Jurkat, Clone E6-1 (cell line): ENCODE measurements at places on chromosomes 2 and 18.

- DNase-seq, result no peak
Measured at GRCh38 chr18:78975292-78975691, 4.3 kb upstream of the SALL3 start.

DNA sequence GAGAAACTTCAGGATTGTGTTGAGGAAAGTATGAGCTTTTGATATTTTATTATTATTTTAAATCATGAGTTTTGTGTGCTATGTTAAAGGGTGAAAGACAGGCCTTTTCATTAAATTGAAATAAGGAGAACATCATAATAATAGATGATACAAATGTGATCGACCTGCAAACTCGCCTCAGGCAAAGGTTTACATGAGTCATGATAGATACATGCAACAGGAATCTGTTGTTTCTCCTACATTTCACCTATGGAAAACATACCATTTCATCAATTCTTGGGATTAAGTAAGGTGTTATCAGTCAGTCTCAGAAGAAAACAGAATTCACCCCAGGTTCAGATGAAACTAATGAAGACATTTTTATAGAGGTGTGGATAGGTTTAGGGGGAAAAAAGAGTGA, 1992.5 kb upstream of the PIK3C3 start:
- DNase-seq, result no peak

GRCh38 chr2:47214990-47215389, 59.9 kb upstream of the STPG4 start:
- DNase-seq, result no peak

GRCh38 chr2:102604769-102605168, 14.6 kb upstream of the SLC9A2 start:
- peak; percentile 66 for DNase-seq

DNA sequence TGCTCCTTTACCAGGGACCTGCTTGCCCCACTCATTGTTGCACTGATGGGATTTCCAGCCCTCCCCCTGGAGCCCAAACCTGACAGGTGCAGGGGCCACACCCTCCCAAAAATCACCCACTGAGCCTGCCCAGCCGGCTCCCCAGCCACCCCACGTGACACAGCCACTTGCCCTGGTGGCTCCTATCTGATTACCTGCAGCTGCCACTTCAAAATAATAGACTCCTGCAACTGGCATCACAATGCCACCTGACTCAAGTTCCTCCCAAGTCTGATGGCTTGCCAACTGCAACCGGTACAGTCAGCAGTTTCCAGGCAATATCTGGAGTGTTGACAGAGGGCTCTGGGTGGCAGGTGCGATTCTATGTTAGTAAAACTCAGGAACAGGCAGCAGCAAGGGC, 66.2 kb downstream of the CRACDL start:
- DNase-seq, result peak; percentile 42

GRCh38 chr2:96264086-96264485, 1.7 kb downstream of the TMEM127 start:
- no peak for DNase-seq

DNA sequence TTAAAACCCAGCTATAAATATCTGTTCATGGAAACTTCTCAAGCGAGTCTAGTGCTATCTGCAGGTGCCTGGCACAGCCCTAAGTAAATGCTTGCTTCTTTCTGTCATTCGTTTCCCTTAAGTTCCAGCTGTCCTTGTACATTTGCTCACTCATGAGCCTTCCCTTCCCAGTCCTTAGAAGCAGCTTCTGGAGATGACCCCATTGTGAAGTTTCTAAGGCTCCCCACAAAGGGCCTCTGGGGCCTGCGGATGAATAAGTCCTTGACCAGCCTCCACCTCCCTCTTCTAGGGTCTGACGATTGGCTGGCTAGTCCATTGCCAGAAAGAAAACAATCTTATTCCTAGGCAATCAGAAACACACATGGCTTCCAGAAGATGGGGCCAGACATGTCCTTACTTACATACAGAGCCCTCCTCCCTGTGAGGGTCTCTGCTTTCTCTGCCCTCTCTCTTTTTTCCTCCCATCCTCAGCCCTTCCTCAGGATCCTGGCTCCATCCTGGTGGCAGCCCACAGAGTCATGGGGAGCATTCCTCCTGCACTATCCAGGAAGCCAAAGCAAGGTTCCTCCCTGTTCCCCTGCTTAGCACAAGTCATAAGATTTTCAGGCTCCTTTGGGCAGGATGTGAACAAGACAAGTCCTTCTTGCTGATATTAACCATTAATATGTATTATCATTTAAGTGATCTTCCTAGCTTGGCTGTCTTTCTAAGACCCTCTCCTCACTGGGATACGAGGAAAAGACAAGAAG, 87.3 kb downstream of the TNFRSF11A start:
- DNase-seq, result no peak

- DNase-seq, result no peak
Measured at GRCh38 chr2:71907503-71907902, 240.2 kb downstream of the CYP26B1 start.

GRCh38 chr18:49656073-49656692, 94.3 kb downstream of the LIPG start:
- peak; percentile 7 for DNase-seq

- DNase-seq, result no peak
Measured at GRCh38 chr18:67766930-67767329, 250.4 kb upstream of the DSEL start.

DNA sequence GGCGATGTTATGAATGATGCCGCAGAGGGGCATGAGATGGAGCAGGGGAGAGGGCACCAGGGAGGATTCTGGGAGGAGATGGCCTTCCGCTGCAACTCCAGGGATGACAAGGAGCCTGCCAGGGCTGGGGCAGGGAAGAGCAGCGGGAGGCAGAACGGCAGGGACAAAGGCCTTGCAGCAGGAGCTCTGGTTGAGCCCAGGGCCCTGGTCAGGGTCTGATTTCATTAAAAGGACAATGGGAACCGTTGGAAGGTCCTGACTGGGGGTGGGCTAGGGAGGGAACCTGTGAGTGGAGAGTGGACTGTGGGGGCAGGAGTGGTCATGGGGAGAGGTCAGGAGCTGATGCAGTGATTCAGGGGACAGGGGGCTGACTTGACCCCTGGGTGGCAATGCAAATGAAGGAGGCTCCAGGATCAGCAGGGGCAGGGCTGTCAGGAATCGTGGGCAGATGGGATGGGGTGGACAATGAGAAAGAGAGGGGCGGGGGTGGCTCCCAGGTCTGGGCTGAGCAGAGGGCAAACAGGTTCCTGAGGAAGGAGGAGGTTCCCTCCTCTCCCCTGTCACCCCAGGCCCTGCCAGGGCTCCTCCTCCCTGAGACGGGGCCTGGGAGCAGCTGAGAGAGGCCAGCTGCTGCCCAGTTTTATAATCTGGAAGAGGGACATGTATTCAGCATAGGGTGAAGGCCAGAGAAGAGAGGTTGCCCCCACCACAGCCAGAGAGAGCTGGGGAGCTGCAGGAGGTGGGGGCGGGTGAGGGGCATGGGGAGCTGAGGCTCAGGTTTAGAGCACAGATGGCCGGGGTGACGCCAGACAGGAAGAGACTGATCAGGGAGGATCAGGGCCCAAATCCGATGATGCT, 7.3 kb upstream of the DUSP2 start:
- DNase-seq, result no peak

DNA sequence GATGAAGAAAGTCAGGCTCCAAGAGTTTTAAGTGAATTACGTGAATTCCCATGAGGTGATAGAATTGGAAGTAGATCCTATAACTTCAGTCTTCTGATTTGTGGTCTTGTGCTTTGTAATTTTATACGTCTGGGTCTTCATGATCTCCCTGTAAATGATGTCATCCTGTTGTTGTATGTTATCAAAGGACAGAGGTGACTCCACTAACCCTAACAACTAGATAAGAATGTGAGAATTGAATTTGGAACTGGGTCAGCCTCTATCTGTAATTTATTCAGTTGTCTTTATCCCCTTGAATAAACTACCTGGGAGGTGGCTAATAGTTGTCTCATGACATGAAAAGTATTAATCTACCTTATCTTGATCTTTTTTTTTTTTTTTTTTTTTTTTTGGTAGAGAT, 86.4 kb upstream of the B3GNT2 start:
- DNase-seq, result no peak

GRCh38 chr2:226158940-226159339, 640.7 kb downstream of the IRS1 start:
- no peak for DNase-seq

DNA sequence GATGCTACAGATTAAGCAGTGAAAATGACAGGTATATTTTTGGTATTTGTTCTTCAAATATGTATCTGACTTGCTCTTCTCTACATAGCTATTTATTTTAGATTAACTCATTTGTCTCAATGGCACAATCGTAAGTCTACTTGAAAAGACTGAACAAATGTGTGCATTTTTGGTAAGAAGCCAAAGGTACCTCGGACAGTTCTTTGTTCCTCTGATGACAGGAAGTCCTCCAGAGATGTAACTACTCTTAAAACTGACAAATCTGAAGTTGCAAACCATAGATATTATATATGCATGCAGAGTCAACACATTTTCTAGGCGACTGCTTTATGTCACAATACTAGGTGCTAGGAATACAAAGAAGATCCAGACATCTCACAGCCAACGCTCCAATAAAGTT, 36.7 kb downstream of the NDUFAF7 start:
- DNase-seq, result no peak

DNA sequence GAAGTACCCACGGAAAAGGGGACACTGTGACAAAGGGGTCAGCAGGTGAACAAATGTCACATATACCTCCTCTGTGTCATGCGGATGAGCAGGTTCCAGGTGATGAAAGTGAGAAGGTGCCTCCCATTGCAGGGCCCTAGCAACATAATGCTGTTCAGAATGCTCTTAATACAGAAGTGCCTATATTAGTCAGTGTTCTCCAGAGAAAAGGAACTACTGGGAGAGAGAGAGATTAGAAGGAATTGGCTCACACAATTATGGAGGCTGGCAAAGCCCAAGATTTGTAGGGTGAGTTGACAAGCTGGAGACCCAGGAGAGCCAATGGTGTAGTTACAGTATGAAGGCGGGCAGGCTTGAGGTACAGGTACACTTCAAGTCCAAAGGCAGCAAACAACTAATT, 98.1 kb upstream of the CDC42EP3 start:
- no peak for DNase-seq

DNA sequence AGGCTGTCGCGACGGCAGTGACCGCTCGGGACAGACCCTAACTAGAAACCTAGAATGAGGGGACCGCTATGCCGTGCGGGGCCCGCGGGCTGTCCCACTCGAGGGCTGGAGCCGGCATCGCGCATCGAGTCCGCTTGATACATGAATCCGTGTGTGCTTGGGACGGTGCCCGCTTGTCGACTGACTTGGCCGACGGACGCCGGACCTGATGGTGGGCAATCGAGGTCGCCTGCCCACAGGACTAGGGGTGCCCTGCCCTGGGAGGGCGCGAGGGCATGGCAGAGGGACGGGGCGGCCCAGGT, 749 bp upstream of the PTMA start:
- DNase-seq, result no peak

DNA sequence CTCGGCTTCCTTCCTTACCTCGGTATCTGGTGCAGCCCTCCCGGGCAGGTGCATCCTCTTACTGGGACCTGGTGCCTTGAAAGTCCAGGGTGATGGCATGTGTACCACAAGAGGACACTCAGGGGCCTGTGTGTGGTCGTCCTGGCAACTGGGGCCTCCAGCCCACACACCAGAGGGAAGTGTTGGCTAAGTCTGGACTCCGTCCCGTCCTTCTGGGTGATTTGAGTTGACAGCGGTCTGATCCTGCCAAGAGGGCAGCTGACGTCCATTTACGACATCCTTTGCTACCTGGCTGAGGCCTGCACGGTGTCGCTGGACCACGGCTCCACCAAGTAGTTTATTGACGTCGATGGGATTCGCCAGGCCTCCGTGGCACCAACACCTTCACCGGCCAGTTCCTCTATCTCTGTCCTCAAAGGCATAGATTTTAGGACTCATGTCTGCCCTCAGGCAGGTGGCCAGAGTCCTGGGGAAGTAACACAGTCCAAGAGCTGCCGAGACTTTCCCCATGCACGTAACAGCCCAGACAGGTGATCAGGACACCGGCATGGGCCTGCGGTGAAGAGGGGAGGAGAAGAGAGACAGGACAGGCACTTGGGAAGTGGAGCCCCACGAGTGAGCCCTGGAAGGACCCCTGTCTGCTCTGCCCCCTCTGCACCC, 186.0 kb upstream of the HDAC4 start:
- DNase-seq, result no peak

- DNase-seq, result no peak
Measured at GRCh38 chr2:237884681-237885080, 25.3 kb downstream of the RAMP1 start.

- DNase-seq, result no peak
Measured at GRCh38 chr2:49028101-49028500, 126.2 kb downstream of the FSHR start.

DNA sequence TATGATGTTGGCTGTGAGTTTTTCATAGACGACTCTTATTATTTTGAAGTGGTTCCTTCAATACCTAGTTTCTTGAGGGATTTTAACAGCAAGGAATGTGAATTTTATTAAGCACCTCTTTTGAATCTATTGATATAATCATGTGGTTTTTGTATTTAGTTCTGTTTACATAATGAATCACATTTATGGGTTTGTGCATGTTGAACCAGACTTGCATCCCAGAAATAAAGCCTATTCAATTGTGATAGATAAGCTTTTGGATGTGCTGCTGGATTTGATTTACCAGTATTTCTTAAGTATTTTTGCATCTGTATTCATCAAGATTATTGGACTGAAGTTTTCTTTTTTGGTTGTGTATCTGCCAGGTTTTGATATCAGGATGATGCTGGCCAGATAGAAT, 131.6 kb upstream of the SCN7A start:
- DNase-seq, result no peak

- DNase-seq, result no peak
Measured at GRCh38 chr2:199830531-199830930, 20.5 kb downstream of the FTCDNL1 start.

- no peak for DNase-seq
Measured at GRCh38 chr2:49831698-49832367, 677.5 kb upstream of the FSHR start.

DNA sequence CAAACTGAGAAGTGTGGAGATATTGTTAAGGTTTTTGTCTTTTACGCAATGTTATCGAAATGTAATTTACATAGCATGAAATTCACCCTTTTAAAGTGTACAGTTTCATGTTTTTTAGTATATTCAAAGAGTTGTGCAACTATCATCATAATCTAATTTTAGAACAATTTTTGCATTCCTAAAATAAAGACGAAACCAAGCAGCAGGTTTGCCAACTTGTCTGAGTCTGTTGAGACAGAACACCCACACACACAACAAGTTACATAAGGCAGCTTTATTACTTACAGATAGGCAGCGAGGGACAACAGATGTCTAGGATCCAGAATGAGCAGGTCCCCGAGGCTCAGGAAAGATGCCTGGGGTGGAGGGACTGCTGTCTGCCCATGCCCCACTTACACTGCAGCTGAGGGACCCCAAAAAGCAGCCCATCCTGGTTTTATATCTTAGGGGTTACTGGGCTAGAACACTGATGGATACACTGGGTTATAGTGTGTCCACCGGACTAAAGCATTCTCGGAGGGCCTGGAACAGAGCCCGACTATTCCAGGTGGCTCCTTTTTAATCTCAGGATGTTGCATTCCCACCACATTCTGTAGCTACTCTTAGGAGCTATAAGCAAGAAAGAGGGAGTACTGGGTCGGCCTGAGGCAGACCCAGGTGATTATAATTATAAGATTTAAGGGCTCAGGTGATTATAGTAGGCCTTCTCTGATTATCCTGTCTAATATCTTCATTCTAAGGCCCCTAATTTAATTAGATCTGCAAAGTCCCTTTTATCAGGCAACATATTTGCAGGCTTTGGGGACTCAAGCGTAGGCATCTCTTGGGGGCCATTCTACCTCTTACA, 150.2 kb upstream of the DOK6 start:
- DNase-seq, result no peak

- no peak for DNase-seq
Measured at GRCh38 chr2:207983641-207984042, 41.7 kb downstream of the PLEKHM3 start.
